ENCODE measurements at places on chromosomes 3 and 15.

- no peak for DNase-seq
These were observed 133.5 kb downstream of the KCNMB2 start for GRCh38 chr3:178669758-178670157.

DNA sequence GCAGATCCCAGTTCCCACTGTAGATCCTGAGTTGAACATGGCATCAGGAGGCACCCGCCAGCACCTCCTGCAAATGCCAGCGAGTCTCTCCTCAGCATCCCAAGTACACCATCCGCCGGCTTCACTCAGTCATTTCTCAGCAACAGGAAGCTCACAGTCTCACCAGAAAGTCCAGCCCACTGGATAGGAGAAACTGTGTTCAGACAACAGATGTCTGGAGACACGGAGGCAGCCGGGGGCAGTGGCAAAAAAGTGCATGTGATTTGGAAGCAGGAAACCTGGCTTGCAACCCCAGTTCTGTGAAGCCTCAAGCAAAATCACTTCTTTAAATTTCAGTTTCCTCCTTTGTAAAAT, 68.7 kb downstream of the SRGAP3 start:
- no peak for DNase-seq

GRCh38 chr3:134326760-134327593, 47.3 kb downstream of the AMOTL2 start:
- DNase-seq, result no peak

GRCh38 chr15:65355173-65355987, 22.4 kb downstream of the IGDCC3 start:
- no peak for DNase-seq

DNA sequence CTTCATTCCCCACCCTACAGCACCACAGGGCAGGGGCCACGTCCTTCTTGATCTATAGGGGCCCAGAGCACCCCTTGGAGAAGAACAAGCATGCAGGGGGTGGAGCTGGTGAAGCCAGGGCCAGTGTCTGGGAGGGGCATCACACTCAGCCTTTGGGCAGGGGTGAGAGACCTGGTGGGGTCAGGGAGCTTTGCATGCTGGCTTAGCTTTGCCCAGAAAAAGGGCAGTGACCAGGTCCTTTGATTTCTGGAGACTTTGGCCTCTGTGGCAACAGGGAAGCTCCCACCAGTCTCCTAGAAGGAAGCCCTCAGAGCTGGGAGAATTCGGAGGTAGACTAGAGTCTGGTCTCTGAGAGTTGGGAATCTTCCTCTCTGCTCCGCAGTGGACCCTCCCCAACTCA, 990 bp downstream of the ITIH4 start:
- DNase-seq, result no peak

DNA sequence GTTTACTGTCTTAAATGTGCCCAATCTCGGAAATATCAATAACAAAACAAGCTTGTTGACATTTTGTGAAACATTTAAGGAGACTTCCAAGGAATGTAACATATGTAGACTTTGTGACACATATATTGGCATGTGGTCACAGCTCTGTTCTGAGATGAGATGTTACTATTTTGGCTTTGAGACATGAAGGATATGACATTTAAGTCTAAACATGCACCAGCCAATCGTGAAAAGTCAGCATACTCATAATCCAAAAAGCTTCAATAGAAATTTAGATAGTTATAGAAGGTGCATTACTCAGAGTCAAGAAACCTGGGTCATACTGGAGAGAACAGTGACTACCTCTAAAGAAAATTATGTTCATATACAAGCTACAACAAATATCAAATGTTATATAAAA, 13.4 kb downstream of the COMMD2 start:
- no peak for DNase-seq

DNA sequence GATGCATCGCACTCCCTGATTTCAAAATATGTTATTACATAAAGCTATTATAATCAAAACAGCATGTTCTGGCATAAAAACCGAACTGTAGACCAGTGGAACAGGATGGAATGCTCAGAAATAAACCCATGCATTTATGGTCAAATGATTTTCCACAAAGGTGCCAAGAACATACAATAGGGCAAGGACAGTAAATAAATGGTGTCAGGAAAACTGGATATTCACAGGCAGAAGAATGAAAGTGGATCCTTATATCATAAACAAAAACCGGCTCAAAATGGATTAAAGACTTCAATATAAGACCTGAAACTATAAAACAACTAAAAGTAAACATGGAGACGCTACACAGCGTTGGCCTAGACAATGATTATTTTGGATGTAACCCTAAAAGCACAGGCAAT, 22.6 kb downstream of the USP50 start:
- DNase-seq, result no peak

DNA sequence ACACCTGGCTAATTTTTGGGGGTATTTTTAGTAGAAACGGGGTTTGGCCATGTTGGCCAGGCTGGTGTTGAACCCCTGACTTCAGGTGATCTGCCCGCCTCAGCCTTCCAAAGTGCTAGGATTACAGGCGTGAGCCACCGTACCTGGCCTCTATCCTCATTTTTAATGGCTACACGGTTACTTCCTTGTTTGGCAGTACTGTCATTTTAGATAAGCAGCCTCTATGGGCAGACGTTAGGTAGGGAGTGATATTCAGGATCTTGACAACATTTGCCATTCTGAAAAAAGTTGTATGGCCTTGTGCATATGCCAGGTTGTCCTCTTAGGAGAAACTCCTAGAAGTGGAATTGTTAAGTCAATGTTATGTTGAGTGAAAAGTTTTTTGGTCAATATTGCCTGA, 141.7 kb downstream of the ITPR1 start:
- DNase-seq, result no peak

DNA sequence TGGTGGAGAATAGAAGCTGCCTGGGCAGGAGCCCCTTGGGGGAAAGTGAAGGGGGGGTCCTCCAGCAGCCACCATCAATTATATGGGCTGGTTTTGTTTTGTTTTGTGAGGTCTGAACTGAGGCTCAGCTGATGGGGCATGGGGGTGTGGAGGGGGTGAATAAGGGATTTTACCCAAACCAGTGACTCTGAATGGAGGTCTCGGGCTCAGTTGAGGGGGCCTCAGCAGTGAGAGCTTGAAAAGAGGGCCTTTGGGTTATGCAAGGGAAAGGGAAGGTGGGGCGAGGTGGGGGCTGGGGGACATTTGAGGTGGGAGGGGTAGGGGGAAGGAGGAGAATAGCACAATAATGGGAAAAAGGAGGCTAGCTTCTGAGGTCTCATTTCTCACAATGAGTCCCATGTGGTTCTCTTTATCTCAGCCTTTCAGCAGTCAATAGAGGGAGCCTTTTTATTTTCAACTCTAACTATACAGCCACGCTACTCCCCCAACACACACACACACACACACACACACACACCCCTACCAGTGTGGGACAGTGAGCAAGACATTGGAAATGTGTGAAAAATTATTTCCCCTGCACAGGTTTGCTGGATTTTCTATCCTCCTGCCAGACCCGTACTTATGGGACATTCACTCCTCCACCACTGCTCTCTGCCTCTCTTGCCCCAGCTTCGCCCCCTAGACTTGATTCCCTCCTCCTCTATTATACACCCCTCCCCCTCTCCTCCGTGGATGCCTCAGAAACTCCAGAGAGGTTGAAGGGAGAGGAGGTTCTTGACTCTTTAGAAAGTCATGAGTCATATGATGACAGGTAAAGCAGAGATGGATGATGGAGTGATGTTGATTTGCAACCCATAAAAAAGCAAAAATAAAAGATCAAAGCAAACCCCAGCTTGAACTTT, 96.0 kb downstream of the GTPBP8 start:
- DNase-seq, result no peak

DNA sequence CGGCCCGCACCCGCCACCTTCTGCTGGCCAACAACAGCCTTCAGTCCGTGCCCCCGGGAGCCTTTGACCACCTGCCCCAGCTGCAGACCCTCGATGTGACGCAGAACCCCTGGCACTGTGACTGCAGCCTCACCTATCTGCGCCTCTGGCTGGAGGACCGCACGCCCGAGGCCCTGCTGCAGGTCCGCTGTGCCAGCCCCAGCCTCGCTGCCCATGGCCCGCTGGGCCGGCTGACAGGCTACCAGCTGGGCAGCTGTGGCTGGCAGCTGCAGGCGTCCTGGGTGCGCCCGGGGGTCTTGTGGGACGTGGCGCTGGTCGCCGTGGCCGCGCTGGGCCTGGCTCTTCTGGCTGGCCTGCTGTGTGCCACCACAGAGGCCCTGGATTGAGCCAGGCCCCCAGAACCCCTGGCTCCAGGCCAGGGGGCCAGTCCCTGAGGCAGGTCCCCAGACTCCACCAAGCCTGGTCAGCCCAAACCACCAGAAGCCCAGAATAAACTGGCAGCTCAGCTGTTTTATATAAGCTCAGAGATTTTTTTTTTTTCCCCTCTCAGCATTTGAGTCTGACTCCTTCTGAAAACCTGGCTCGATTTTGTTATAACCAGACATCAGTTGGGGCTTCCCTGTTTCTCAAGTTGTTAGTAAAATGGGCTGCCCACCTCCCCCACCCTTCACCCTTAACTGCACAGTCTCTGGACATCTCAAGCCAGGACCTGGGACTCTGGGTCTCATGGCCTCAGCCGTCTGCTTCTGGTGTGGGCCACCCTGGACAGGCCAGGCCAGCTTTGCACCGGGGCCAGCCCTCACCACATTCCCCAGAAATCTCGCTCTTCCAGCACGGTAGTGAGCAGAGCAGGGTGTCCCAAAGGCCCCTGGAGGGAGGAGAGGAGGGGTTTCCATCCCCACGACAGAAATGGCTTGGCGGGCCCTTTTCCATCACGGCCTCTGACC, 1.6 kb downstream of the GP9 start:
- no peak for DNase-seq

DNA sequence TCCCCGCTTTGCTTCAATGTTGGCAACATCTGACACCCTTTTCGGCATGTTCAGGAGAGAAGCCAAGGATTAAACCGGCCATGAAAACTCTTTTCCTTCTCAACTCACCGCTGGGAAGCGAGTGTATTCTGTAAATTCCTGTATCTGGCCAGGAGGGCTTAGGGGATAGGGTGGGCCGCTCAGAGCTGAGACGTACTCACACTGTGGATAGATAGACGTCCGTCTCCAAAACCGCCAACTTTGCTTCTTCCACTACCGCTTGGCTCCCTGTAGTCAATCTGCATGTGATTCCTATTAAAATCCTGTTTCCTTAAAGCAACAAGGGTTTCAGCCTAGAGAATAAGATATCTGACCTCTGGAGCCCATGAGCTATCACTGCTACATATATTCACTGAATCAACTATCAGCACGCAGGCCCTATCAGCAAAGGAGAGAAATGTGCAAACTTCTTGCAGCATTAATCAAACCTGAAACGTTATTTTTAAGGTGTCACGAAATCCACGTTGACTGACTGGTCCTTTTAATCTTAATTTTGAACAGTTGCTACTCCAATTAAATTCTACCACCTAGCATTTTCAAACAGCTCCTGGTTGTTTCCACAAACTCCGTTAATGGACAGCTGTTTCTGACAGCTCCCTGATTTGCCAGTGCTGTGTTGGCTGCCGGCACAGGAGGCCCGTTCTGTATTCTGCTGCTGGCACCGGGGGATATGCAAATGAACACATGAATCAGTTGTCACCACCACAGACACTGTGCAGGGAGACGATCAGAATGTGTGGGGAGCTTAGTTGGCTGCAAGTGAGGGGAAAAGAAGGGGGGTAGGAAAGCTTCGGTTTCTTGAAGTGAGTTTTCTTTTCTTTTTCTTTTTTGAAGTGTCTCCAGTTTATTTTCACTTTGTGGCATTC, 438.9 kb upstream of the ARRDC4 start:
- no peak for DNase-seq

DNA sequence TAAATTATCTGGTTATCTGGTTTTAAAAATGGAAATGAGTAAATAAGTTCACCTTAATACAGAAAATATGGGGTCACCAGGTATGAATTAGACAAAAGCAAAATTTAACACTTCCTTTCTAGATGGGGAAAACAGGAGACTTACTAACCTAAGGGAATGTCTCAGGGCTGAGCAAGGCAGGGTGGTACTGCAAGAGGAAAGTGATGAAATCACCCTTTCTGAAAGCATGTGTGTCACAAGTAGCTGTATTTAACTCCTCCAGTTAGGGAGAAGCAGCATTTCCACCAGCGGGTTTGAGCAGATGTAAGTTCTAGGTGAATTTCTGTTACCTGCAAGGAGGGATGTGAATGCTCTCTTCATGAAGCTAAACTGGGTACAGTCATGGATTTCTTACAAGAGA, 629.1 kb downstream of the MECOM start:
- DNase-seq, result no peak

- no peak for DNase-seq
These were observed 6.1 kb downstream of the OR5H15 start for GRCh38 chr3:98172621-98173020.

DNA sequence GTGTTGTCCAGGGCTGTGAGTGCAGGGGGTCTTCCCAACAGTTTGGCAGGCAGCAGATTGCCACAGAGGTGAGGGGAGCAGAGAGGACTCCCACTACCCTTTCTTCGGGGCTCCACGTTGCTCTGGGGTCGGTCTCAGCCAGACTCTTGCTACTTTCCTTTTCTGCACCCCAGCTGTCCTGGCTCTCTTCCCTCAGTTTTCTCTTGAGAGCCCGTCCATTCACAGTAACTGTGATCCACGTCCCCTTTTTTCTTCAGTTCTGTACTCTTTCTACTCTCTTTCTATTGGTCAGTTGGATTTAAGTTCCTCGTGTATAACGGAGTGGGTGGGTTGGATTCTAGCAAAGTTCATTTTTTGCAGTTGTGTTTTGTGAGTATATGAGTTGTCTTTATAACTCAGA, 105.8 kb downstream of the UNC13C start:
- DNase-seq, result no peak

- no peak for DNase-seq
These were observed 55.5 kb downstream of the RGMA start for GRCh38 chr15:93033434-93034045.

- DNase-seq, result no peak
These were observed 848.9 kb upstream of the CADM2 start for GRCh38 chr3:84109911-84110310.

DNA sequence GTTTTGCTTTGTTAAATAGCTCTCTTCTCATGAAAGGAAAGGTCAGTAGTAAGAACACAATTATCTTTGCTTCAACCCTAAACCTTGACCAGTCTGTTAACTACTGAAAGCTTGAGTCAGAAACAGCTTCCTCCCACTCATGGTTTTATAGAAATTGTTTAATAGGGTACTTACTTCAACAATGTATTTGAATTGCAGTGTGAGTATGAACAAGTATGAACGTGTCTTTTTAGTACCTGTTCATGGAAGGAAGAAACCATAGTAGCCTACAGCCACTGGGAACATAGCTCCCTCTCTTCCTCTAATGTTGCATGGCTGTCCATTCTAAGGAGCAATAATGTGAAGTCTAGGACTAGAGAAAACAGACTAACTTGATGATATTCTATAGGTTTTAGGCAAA, 311.0 kb downstream of the MCTP2 start:
- DNase-seq, result no peak

DNA sequence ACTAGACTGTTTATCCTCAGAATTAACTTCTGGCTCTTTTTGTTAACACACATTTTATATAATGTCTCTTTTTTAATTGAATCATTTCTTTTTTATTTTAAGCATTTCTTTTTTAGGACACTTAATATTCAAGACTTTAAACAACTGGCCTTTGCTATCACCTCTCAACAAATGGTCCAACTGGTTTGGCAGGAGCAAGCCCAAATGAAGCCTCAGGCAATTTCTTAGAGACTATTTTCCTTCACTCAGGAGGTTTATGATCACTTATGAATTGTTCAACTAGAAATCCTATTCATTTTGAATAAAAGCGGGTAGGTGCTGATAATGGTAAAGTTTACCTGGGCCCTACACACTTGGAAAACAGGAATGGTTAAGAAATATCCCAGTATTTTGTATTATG, 705.6 kb upstream of the GBE1 start:
- DNase-seq, result no peak

- no peak for DNase-seq
These were observed 217.3 kb upstream of the GOLIM4 start for GRCh38 chr3:168312984-168313383.

- DNase-seq, result no peak
These were observed 325.7 kb downstream of the OTOL1 start for GRCh38 chr3:161822291-161822690.
